MM.1S (cell line): ENCODE measurements at places on chromosomes 3 and 15.
A peak's percentile ranks its signal among the peaks of the same experiment; 100 is the strongest.

GRCh38 chr3:50418850-50419249 is 59.5 kb upstream of the TMEM115 start:
- DNase-seq = no peak

GRCh38 chr3:100910986-100911385 is 82.2 kb downstream of the ABI3BP start:
- no peak for DNase-seq

GRCh38 chr3:175046601-175047000 is 187.5 kb downstream of the NAALADL2 start:
- no peak for DNase-seq

DNA sequence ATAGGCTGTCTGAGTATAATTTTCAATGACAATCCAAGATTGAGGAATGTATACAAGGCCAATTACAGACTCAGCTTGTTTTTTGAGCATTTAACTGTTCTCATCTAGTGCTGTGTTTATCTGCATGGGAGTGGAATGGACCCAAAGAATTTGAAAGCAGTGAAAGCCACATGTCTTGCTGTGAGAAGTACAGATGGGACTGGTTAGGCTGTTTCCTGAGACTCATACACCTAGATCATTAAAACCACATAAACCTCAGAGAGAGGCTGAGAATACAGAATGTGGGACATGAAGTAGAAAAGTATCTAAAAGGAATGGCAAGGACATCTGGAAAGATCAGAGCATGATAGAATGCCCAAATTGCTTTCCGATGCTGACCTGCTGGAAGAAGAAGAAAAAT is 224.6 kb downstream of the NLGN1 start:
- peak; percentile 76 for DNase-seq

GRCh38 chr3:148005456-148005855 is 596.3 kb downstream of the ZIC1 start:
- DNase-seq = no peak

DNA sequence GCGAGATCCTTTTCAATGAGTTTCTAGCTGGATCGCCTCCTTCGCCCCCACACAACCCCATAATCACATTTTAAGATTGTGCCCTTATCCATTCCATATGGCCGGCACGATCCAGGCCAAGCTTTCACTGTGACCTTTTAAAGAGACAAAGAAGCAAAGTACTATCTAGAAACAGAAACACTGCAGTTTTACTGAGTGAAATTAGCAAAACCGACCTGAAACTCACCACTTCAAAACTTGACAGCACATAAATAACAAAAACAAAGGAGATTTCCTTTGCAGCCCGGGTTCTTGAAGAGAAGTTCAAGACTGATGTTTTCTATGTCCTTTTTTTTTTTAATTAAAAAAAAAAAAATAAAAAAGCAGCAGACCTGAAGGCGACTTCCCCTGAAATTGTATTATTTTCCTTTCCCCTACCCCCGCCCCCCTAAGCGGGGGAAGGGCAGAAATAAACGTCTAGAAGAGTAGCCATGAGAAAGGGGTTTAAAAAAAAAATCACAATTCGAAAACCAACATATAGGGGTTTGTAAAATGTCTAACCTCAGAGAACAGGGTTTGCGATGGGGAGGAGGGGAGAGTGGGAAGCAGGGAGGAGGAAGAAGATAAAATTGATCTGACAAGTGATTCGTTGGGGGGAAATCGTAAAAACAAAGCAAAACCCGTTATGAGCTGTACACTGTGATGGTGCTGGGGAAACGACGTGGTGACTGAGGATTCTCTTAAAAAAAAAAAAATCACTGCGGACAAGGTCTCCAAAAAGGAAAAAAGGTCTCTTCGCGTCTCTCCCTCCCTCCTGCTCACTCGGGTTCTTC is 1.5 kb downstream of the SATB1 start:
- peak; percentile 88 for DNase-seq

GRCh38 chr15:73464602-73465001 is 21.6 kb downstream of the REC114 start:
- DNase-seq = no peak

DNA sequence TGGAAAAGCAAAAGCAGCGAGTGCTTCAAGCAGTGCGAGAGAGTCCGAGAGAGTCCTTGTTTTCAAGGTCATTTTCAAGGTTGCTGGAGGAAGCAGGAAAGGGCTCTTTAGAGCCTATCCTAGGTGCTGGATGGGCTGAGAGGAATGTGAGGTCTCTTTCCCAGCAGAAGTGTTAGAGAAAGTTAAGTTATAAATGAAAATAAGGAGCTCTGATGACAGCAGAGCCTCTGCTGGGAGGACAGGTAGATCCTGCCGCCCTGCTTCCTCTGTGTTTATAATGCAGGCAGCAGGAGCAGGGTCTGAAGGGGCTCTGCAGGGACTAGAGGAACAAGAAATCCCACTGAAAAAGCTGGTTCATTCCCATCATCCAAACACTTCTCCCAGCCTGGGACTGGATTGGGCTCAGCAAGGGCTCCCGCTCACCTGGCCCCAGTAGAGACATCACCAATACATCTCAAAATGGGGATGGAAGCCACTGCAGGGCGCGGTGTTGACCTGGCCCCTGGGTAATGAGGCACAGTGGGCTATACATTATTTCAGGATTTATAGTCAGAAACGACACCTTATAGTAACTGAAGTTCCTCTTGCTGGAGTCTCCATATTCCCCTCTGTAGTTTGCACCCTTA is 41.5 kb upstream of the RAB6B start:
- DNase-seq = no peak

GRCh38 chr3:42820746-42821051 is 11.5 kb downstream of the ACKR2 start:
- no peak for DNase-seq

- DNase-seq = no peak
These were observed 43.7 kb upstream of the PRICKLE2 start for GRCh38 chr3:64268926-64269325.

- DNase-seq = peak; percentile 59
These were observed 684 bp upstream of the RPS27L start for GRCh38 chr15:63157891-63158431.

GRCh38 chr3:98798820-98799219 is 35.7 kb downstream of the ST3GAL6 start:
- DNase-seq = no peak

DNA sequence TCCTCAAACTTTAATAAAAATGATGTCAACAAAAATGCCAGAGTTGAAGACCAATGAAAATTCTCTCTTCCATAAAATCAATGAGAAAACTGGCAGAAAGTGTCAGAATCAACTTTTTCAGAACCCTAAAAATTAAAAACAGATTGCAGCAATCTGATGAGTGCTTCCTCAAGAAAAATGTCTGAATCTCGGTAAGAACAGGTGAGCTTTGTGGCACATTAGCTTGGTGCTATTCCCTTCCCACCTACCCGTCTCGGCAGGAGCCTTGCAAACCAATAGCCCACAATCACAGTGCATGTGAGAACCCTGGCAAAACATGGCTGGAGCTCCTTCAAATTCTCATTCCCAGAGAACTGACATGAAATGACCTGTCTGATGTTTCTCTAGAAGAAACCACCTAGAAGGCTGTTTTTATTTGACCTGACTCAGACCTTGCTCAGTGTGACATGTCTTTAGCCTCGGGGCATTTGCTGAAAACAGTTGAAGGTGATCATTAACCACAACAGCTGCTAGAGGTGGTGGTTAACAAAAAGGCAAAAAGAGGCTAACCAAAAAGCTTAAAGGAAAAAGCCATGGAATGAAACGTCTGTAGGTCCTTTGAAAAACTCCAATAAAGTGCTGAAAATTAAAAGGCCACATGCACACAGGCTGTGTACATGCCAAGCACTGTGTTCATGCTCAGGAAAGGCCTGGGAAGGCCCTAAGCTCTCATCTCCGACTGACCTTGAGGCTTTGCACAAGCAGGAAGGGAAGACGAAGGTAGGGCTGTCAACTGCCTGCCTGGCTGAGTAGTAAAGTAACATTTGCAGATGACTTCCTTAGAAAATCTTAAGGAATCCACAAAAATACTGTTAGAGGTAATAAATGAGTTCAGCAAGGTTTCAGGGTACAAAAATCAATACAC is 253.0 kb upstream of the NSMCE3 start:
- peak; percentile 56 for DNase-seq

DNA sequence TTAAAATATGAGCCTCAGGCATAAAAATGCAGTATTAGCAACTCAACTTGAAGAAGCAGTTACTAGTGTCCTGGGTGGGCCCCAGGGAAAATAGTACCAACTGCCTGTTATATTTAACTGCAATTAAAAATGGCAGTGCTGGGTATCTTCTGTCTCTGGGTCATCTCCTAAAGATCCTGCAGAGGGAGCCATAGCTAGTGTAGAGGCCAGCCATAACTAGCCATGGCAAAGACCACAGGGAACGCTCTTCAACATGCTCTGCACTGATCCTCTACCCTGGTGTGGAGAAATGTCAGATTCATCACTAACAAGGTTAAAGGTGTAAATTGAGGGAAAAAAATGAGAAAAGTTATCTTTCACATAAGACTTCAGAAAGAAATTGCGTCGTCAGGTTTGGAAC is 181.3 kb downstream of the SNRPN start:
- no peak for DNase-seq

DNA sequence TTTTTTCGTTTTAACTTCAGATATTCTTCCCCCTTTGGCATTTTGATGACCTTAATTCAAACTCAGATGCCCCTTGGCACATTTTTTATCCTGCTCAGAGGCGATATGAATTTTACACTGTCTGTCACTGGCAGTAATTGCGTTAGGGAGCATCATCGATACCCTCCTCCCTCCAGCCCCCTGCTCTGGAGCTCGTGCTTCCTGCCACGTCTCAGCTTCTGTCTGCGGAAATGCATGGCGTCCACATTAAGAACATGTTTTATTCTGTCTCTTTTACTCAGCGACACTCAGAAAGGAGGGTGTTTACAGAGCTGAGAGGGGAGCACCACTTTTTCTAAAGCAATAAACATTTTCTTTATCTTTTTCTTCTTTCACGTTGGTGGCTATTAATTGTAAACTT is 254.2 kb downstream of the EBLN2 start:
- DNase-seq = no peak

- DNase-seq = no peak
These were observed 38.9 kb downstream of the CCDC54 start for GRCh38 chr3:107416138-107416537.

DNA sequence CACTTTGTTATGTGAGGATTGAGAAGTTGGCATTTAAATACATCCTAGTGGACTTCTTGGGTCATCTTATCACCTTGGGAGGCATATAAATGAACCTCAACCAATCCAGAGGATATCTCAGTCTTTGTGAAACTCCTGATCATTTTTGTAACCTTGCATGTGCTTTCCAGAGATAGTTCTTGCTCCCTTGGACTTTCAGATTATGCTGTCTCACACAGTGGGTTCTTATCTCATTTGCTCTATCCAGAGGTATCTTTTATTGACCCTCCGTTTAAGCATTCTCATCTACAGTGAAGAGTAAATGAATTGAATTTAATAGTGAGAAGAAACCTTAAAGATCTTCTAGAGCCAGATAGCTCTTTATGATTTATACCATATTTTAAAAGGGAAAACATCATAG is 10.4 kb downstream of the ARMC8 start:
- no peak for DNase-seq

GRCh38 chr3:55511895-55512570 is 24.9 kb upstream of the WNT5A start:
- peak; percentile 18 for DNase-seq

DNA sequence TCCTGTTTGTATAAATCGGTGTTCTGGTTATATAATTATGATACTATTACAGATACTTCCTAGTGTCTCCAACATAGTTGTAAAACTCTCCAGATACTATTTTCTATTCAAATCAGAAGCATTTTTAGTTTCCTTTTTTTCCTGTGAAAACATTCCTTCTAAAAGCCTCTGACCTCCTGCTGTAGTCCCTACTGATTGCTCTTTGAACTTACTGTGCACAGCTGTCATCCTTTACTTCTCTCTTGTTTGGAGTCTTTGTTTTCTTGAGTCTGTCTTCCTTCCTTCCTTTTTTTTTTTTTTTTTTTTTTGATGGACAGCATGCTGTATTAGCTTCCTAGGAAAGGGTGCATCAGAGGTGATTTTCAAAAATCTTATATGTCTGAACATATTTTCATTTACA is 28.9 kb downstream of the NR2C2 start:
- no peak for DNase-seq

DNA sequence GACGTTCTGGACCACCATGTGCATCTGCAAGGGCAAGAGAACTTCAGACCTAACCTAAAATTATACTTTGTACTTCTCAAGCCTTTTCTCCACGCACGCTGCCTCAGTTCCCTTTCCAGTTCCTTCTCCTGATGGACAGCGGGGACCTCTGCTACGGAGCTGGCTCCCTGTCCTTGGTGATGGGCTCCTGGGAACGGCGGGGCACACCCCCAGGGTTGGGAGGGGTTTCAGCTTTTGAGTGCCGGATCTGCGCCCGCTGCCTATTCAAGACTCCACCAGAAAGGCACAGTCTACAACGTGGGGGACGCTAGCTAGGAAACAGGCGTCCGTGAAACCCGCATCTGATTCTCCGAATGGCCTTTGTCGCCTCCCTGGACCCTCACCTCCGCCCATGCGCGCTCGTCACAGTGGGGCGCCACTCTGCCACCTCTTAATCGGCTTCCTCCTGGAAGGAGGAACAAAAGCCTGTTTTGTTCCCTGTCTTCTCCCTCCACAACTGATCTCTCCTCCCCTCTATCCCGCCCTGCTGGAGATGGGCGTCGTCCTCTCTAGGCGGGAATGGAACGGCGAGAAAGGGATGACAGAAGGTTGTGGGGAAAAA is 2.2 kb downstream of the GPR149 start:
- DNase-seq = no peak

DNA sequence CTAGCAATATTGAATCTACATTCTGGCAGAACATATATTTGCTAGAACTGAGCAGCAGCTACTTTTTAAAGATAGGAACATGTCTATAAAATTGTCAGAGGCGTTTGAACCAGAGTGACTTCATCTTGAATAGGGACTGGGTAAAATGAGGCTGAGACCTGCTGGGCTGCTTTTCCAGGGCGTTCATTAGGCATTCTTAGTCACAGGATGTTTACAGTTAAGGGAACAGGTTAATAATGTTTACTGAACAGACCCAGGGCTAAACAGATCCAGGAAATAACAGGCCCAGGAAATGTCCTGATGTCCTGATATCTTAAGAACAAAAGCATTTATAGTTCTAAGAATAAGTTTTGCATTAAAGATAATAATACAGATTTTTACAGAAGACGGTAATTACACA is 34.5 kb upstream of the B3GALNT1 start:
- no peak for DNase-seq

- DNase-seq = no peak
These were observed 14.2 kb downstream of the IQGAP1 start for GRCh38 chr15:90402223-90402622.

DNA sequence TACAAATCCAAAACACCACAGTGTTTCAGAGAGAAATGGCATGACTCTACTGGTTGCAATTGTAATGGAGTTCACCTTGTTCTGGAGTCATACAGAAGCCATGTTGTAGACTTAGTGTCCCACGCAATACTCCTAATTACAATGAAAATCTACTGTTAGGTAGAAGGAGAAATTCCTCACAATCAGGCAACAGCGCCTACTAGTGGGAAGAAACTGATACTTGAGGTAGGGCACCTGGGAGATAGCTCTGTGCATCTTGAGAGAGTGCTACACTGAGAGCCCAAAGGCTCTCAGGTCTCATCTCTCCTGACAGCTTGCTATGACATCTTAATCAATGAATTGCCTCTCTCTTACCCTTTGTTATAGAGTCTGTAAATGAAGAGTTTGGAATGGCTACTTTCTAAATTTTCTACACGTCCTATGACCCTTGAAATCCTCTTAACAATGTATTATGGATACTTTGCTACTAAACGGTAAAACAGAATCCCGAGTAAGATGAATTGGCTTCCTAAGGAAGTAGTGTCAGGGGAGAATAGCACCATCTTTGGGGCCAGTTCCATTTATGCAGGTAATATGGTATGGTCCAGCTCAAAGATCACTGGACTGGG is 422.7 kb upstream of the TPRG1 start:
- peak; percentile 63 for DNase-seq

GRCh38 chr3:129503471-129504291 is 24.8 kb upstream of the RHO start:
- no peak for DNase-seq
